ENCODE measurements at places on chromosomes 11 and 22. TPM values are rescaled to one million over a fixed set of nuclear protein-coding genes. Genes with fewer than 3 reads are reported as not detected.

CRELD2 gene
- 128 TPM for total RNA-seq

WT1 gene
- total RNA-seq: 0.28 TPM

SF1 gene
- 65.0 TPM for total RNA-seq

SIRT3 gene
- total RNA-seq: 7.9 TPM

CALCA gene
- total RNA-seq: not detected

B3GAT3 gene
- 39.7 TPM for total RNA-seq

SCT gene
- not detected for total RNA-seq

Measured in regular cardiac myocyte (primary cell).